Daoy (cell line): ENCODE measurements at places on chromosomes 16 and 17. TPM values are rescaled to one million over a fixed set of nuclear protein-coding genes. Genes with fewer than 3 reads are reported as not detected.
A peak's percentile ranks its signal among the peaks of the same experiment; 100 is the strongest.

The RNF167 gene
- 31.8 and 39.1 TPM in 2 replicates for total RNA-seq

The KCNJ16 gene
- not detected in 2 replicates for total RNA-seq

DNA sequence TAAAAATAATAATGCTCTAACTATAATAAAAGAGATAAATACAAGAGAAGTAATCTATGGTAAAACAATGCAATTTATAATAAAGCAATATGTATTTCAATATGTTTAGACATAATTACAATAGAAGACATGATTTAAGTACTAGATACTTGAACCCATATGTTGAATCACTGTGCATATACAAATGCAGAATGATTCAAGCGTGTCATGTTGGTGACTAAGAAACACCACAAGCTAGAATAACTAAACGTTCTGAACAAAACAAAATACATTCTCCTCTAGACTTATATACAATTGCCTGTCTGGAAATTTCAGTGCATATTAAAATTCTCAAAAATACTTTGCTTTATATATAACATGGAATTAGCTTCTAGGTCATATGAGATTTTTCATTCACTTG, 11.2 kb downstream of the TADA2A start:
- no peak for DNase-seq

DNA sequence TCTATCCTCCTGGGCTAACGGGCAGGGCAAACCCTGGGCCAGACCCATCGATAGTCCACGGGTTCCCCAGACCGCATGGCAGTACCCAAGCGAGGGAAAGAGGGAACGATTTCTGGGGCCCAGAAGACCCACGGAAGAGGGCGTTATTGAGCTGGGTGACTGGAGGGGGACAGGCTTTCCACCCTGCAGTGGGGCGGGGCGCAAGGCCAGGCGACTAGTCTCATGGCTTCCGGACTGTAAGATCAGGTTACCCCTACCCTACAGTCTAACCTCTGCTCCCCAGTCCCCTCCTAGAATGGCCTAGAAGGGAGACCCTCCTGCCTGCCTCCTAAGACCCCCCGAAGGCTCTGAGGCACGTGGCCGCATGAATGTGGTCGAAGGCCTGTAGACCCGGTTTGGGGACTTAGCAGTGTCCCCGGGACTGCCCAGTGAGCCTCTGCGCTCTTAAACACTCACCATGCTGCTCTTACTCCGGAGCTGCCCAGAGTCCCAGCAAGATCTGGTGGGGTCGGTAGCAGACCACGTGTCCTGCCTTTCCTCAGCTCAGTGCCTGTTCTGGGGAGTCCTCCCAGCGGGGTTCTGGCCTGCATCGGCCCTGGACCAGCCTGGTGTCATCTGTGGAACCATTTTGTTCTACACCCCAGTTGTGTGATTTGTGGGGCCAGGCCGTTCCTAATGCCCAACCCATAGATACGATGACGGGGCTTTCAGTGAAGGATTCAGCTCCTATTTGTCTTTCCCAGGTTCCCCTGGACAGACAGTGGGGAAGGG, 13.2 kb upstream of the AURKB start:
- DNase-seq, result peak; percentile 67

- peak; percentile 34 for DNase-seq
Measured at GRCh38 chr16:56789360-56789759, 59.4 kb downstream of the NUP93 start.

The IKZF3 gene
- 0.30 and 0.74 TPM in 2 replicates for total RNA-seq

DNA sequence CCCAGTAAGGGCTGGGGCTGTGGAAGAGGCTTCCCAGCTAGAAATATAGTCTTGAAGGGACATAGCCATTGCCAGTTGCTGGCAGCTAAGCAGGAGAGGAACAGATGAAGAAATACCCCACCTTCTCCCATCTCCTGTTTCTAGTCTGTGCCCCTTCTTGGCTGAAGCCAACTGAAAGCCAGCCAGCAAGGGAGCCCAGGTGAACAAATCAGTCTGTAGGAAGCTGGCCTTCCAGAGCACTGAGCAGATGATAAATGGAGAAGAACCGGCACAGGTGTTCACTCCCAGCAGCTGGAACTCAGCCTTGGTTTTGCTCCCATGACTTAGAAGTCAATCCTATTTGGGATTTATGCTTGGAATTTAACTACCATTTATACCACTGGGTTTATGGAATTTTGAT, 69.2 kb upstream of the DHX40 start:
- no peak for DNase-seq

The FZD2 gene
- total RNA-seq, result 4.6 and 5.5 TPM in 2 replicates

- peak; percentile 95 for DNase-seq
Measured at GRCh38 chr16:82655072-82655714, 28.4 kb downstream of the CDH13 start.

DNA sequence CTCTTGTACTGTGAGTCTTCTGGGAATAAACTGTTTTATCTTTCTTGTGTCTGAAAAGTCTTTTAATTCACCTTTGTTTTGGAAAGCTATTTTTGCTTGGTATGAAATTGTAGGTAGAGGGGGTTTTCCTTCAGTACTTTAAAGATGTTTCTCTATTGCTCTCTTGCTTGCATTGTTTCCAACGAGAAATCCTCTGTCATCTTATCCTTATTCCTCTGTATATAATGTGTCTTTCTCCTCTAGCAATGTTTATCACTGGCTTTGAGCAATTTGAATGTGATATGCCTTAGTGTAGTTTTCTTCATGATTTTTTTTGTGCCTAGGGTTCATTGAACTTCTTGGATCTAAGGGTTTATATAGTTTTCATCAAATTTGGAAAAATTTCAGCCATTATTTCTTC, 96.3 kb downstream of the CDK5R1 start:
- no peak for DNase-seq

GRCh38 chr17:38674749-38675615, at the start of gene EPOP:
Gene EPOP (minus strand): TSS chr17:38674957. CDS start chr17:38674495, 462 bp downstream.
- DNase-seq, result peak; percentile 91

GRCh38 chr17:43967251-43967875, 13.6 kb upstream of the PYY start:
- DNase-seq, result no peak

The ACSM2A gene
- total RNA-seq, result not detected in 2 replicates

The CBX2 gene
- total RNA-seq, result 15.2 and 18.3 TPM in 2 replicates

DNA sequence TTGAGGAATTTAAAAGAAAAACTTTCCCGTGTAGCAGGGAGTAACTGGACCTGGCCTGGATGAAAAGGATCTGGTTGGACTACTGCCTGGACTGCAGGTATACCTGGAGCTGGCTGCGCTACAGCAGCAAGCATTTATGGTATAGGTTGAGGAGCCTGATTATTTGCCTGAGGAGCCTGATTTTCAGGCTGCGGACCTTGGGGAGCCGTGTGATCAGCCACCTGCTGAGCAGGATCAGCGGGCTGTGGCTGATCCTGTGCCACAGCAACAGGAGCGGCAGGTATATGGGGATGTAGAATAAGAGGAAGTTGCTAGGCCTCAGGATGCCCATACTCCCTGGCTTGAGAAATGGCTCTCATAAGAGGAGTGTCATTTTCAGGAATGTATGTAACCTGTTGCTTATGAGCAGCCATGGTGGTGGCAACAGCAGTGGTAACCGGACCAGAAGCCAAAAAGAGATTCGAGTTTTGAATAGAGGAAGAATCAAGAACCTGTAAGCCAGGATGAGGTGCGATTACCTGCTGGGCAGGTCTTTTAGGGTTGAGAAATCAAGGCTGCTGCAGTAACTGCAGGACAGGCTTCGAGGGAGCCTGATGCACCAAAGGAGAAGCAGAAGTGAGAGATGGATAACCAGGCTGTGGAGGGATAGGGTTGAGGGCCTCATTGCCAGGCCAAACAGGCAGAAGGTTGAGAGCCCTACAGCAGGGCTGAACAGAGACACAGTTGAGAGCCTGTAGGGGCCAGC, 60.9 kb upstream of the ARL4D start:
- no peak for DNase-seq

GRCh38 chr17:660453-660852, 54.2 kb downstream of the VPS53 start:
- no peak for DNase-seq

DNA sequence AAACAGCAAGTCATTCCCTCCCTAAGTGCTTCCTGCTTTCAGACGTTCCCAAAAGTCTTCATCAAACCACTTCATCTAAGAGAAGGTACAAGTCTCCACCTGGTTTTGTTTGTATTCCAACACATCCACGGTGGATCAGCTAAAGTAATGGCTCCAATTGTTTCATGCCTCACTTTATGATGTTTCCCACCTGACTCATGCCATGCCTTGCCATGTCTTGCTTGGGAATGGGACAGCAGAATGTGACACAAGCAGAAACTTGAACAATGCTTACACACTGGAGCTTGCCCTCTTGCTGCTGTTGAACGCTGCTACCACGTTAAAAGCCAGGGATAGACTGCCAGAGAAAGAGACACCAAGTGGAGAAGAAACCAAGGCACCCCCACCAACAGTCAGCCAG, 43.8 kb downstream of the MYH10 start:
- no peak for DNase-seq

The TERB1 gene
- total RNA-seq, result 0.46 TPM in 1 of 2 replicates, not detected in the other

DNA sequence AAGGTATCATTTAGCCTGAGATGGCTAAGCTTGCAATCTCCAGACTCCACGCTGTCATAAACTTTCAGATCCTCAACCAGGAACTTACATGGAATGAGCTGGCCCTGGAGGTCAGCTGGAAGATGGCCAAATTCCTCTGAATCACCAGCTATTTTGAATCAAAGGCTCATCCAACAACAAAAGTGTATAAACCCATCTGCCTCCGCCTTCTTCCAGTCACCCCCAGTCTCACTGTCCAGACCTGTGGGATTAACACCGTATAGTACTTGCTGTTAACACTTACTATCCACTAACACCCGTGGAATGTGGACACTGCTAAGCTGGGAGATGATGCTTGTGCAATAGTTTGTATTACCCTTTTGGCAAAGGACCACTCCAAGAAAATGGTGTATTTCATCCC, 1.9 kb upstream of the LCMT1 start:
- peak; percentile 86 for DNase-seq

- no peak for DNase-seq
Measured at GRCh38 chr16:14464796-14465195, 165.3 kb downstream of the PARN start.

DNA sequence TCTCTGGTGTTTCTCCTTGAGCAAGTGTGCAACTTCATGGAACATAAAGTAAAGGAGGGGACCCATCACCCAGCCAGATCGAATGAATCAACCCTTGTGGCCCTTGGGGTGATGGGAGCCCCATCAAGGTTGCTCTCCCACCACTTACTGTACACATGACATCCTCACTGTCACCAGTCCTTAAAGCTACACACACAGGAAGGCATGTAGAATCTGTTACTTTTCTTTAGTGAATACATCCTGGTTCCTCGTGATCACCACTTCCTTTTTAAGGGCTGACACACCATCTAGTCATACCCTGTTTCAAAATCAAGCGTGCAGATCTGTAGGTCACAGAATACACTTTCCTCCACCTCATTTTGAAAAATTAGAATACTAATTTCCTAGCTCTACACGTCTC, 22.6 kb upstream of the MPHOSPH6 start:
- peak; percentile 59 for DNase-seq

DNA sequence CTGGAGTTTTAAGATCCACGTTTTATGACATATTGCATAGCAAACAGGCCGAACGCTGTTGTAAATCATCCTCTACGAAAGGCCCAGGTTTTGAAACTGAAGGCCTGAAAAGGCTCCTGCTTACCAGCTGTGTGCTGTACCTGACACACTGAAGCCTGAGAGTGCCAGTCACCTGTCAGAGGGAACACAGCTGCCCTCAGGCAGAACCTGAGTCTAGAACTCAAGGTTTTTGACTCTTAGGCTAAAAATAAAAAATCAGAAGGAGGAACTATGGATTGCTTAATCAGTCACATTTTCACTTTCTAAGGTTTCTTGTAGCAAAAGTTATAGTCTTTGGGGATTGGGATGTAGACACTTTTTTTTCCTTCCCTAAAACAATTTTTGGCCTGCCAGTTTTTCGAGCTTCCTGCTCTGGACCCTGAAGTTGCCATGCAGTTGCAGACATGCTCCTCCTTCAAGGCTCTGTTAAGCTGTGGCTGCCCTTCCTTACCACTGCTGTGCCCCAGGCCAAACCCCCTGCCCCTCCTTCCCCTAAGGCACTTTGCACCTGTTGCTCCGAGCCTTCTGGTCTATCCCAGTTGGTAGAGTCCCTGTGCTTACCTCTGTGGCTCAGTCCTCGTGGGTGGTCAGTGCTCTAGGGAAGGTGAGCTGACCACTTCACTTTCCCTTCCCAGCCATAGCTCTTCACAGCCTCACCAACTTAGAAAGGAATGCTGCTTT, 56.6 kb downstream of the TENT4B start:
- DNase-seq, result no peak

GRCh38 chr16:56916571-56917403, 15.2 kb upstream of the HERPUD1 start:
- no peak for DNase-seq

- peak; percentile 24 for DNase-seq
Measured at GRCh38 chr17:841313-841712, 59.2 kb downstream of the MRM3 start.

- no peak for DNase-seq
Measured at GRCh38 chr17:48148854-48149786, 41.6 kb downstream of the SNX11 start.

DNA sequence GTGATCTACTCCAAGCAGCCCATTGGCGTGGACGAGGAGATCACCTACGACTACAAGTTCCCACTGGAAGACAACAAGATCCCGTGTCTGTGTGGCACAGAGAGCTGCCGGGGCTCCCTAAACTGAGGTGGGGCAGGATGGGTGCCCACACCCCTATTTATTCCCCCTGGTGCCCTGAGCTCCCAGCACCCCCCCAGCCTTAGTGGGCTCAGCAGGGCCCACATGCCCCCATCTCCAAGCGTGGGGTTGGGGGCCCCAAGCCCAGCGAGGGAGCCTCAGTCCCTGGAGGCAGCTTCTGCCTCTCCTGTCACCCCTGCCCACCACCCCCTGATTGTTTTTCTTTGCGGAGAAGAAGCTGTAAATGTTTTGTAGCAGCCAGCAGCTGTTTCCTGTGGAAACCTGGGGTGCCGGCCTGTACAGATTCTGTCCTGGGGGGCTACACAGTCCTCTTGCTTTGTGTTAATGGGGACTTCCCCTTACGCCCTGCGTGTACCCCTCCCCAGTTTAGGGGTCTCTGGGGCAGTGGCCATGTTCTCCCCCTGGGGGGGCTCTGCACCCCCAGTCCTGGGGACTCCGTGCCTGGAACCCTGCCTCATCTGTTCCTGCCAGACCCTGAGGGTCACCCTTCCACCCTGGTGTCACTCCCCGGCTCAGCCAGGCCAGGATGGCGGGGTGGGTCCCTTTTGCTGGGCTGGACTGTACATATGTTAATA, 953 bp upstream of the HSD3B7 start:
- DNase-seq, result no peak

- DNase-seq, result no peak
Measured at GRCh38 chr17:70375813-70376770, 206.8 kb downstream of the KCNJ2 start.

The SLC38A8 gene
- total RNA-seq, result not detected in 2 replicates

- DNase-seq, result peak; percentile 19
Measured at GRCh38 chr17:67322042-67322787, 44.2 kb downstream of the PSMD12 start.

The PRSS33 gene
- not detected in 2 replicates for total RNA-seq
